ELR (cell line): ENCODE measurements at places on chromosomes 13 and 19.

- DNase-seq: peak; percentile 54
Measured at GRCh38 chr13:43005460-43006236, 13.6 kb upstream of the EPSTI1 start.

DNA sequence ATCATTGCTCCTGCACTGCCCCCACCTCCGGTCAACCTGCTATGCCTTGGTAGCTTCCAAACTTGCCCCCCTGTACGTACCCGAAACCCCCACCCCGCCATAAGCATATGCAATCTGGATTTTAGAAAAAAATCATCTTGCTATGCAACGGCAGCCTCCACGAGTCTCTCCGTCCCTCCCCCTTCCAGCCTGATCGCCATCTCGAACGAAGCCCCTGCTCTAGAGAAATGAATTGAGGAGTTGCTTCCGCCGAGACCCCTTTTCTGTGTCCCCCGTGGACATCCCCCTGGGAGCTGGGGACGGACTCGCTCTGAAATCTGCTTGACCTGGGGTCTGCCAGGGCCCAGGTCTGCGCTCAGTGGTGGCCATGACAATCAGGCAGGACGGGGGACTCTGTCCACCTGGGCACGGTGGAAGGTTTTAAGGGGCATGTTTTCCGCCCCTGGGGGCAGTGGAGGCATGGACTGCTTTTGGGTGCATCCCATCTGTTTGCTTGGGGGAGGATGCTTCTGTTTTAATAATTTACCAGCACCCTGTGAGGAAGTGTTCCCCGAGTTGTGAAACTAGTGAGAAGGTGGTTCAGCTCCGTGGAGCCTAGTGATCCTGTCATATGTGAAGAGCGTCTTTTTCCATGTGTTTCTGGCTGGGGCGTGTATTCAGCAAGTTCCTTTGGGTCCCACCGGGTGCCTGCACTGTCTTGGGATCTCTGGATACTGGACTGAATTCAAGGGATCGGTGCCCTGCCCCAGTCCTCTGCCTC, 1.0 kb downstream of the KDM4B start:
- DNase-seq: peak; percentile 55

DNA sequence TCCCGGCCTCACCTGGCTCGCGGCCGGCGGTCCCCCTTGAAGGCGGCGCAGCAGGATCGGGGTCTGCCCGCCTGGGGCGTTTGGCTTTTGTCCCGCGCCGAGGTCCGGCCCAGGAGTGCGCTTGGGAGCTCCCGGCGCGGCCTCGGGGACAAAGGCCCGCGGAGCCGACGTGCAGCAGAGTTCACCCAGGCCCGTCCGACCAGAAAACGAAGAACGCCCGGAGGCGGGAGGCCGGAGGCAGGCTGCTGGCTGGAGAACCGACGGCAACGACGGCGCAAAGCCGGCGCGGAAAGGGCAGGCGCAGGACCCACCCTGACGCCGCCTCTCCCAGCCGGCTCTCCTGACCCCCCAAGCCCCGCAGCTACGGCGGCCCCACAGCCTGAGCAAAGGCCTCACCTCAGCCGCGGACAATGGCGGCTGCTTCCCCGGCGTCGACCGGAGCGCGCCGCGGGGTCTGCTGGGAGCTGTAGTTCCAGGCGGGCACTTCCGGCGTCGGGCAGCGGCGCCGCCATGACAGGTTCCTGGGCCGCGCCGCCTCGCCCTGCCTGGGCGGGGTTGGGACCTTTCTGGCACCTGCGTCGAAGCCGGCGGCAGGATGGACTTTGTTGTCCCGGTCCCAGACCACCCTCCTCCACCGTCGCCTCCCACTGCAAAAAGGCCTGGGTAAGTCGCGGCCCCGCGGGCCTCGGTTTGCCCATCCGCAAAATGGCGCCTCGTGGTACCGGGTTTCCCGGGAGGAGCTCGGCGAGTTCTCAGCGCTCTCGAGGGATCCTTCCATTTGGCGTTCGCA, at the start of gene ZNF606:
ZNF606 (minus strand) TSS at position 437 of the 790 bp plus-strand sequence. CDS start 1,501 bp downstream, outside the sequence.
- peak; percentile 89 for DNase-seq

GRCh38 chr19:33080761-33081681, at the start of gene GPATCH1:
GPATCH1 (plus strand) TSS chr19:33081181; CDS start chr19:33081194, 13 bp downstream.
- peak; percentile 89 for DNase-seq

DNA sequence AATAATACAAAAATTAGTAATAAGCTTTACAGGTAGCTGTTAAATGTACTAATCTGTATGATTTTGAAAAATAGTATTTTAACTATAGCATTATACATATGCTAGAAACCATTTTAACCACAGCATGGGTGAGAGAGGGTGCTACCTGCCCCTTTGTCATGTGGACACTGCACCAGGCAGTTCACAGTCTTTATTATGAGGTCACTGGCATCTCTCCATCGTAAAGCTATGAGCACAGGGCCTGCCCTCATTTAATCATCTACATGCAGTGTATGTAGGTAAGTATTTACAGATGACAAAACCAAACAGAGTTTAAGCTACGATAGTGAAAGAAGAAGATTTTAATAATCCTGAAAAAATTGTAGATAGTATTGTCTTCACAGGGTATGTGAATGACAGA, 21.7 kb downstream of the EDNRB start:
- DNase-seq: peak; percentile 36

DNA sequence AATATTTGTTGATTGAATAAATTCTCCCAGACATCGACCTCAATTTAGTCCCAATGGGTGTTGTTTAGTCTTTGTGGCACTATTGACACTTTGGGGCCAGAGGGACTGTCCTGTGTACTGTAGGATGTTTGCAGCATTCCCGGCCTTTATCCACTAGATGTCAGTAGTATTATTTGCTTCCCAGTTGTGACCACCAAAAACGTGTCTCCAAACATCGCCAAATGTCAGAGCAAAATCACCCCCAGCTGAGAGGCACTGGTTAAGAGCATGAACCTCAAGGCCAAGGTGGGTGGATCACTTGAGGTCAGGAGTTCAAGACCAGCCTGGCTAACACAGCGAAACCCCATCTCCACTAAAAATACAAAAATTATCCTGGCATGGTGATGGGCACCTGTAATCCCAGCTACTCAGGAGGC, 15.4 kb downstream of the NLRP12 start:
- DNase-seq: peak; percentile 66

DNA sequence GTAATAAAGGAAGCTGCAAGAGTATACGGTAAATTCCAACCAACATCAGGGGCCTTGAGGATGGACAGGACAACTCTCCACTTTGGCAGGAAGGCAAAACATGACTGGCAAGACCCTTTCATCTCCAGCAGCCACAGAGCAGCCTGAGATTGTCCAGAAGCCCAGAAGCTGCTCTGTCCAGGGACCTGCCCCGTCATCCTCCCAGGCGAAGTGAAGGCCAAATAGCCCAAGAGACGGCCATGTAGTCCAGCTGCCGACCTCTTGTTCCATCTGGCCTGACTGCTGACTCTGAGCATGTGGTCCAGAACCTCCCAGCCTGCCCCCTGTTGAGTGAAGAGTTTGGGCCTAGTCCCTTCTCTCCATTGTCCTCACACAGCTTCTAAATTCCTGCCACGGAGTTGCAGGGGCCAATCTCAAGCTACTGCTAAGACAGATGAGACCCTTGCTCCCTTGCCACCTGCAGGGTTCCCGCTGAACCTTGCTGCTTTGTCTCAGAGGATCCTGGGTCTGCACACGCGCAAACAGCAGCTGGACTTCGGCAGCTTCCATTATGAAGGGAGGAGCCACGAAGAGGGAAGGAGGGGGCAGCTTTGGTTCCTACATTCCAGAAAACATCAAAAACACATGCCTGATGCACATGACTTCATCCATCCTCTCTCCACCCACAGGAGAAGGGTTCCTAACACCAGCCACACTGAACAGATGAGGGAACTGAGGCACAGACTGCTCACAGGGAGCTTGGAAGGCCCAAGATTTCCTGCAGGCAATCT, 196.9 kb downstream of the KATNAL1 start:
- no peak for DNase-seq

- no peak for DNase-seq
Measured at GRCh38 chr13:24644036-24644435, 36.2 kb upstream of the ATP12A start.

DNA sequence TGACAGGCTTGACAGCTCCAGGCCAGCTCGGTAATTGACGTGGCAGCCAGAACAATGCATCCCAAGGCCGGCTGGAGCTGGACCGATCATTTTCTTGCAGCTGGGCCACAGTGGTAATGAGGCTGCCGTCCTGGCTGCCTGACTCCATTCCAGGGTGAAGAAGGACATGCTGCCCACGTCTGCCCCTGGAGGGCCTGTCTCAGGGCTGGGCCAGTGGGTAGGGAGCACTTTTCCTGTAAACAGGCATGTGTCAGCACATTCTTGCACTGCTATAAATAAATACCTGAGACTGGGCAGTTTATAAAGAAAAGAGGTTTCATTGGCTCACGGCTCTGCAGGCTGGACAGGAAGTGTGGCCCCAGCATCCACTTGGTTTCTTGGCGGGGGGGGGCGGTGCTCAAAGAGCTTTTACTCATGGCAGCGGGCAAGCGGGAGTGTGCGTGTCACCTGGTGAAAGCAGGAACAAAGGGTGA, 38.1 kb upstream of the KCTD15 start:
- no peak for DNase-seq

DNA sequence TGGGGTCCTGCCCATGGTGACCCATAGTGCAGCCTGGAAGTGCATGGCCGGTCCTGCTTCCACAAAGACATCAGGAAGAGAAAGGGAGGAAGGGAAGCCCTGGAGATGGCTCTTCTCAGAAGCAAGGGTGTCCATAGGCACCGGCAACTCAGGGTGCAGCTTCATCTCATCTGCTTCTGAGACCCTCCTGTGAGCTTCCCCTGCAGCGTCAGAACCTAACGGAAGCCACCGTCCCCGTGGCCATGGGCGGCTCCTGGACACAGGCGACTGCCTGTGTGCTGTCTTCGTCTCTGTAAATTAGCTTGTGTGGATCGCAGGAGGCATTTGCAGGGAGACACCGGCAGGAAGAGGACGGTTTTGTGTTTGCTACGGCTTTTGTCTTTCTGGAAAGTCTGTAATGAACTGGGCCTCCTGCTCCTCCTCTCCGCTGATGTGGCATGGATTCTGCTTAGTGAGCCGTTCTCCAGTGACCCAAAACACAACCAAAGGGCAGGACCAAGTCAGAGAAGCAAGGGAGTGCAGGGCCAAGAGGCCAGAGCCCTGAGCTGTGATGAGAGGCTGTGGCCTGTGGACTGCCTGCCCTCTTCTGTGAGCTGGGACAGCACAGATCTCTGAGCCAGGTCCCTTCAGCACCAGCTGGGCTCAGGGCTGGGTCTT, 2.5 kb downstream of the ATP4B start:
- DNase-seq: no peak
